ENCODE measurements at places on chromosomes 6 and 20.
A peak's percentile ranks its signal among the peaks of the same experiment; 100 is the strongest.

GRCh38 chr6:63644668-63645326 lies 9.2 kb downstream of the PHF3 start:
- DNase-seq: no peak

GRCh38 chr6:35146453-35146852 lies 5.3 kb upstream of the TCP11 start:
- DNase-seq: peak; percentile 54

DNA sequence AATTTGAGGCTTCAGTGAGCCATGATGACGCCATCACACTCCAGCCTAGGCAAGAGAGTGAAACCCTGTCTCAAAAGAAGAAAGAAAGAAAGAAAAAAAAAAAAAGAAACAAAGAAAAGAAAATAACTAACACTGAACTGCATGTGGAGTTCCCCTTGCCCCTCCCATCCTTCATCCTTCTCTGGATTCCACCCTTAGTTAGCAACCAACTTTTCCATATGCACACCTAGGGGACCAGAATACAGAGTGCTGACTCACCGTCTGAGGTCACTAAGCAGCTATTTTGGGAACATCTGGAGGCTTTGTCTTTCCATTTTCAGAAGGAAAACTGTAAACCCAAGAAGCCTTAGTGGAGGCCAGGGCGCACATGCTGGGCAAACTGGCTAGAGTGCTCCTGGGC lies 257.4 kb downstream of the MAFB start:
- no peak for DNase-seq

- no peak for DNase-seq
Observed at GRCh38 chr20:63531686-63532448, 5.3 kb downstream of the PTK6 start.

DNA sequence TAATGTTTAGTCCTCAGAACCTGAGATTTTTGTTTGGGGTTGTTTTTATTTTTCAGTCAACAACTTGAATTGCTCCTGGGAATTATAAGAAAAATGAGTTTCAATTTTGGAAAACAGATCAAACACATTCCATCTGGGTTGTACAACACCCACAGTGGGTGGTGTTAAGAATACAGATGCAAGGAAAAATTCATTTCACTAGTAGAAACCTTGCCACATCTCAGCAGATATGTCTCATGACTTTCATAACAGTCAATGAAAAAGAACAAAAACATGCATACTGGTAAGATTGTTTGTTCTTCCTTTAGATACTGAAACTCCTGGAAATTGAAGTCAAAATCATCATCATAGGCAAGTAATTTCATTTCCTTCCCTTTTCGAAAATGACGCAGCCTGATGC lies 78.9 kb downstream of the MOXD1 start:
- no peak for DNase-seq

DNA sequence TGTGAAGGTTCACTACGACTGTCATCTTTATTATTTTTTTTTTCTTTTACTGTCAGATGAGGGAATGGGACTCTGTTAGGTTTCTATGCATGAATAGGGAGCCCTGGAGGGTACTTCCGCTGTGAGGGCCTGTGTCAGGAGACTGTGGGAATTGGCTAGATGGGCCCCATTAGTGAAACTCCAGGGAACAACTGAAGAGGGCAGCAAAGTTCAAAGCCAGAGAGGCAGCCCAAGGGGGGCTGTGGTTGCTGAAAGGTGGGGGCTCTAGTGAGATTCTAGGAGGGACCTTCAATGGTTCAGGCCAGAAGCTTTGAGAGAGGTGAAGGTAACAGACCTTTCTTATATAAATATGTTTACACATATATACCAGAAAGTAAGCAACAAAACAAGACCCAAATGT lies 13.2 kb upstream of the EPB41L1 start:
- no peak for DNase-seq

GRCh38 chr20:5535125-5535756 lies 215.0 kb upstream of the SHLD1 start:
- no peak for DNase-seq

- DNase-seq: no peak
Observed at GRCh38 chr20:57502336-57502700, 22.6 kb downstream of the CTCFL start.

DNA sequence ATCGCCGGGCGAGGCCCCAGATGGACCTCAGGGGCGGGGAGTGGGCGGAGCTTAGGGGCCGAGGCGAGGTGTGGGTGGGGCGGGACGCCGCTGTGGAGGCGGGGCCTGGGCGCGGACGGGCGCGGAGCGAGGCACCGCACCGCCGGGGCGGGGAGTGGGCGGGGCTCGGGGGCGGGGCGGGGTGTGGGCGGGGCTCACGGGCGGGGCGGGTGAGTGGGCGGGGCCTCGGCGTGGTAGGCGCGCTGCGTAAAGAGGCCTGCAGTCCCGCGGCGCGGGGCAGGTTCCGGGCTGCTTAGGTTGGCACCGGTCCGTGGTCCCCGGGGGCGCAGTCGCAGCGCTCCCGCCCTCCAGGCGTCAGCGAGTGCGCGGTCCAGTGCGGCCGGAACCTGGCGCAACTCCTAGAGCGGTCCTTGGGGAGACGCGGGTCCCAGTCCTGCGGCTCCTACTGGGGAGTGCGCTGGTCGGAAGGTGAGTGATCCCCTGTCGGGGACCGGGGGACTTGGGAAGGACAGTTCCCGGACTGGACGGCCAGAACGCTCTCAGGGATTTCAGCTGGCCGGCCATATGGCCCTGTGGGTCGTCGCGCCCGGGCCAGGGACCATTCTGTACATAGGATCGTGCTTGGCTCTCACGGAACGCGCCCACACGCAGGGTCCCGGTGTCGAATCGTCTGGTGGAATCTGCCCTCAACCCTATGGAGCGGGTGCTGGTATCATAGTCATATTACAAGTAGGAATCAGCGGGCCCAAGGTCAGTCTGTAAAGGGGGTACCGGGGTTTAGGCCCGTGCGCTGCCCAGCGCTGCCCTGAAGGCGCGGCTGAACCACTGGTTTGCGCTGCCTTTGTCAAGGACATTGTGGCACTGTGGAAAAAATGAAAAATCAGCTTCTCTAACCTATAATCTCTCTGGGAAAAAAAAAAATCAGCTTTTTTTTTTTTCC lies at the start of gene NQO2:
Gene NQO2, plus strand, starts transcription at position 277 of the 940 bp plus-strand sequence. CDS start 6,659 bp downstream, outside the sequence.
- DNase-seq: peak; percentile 99

DNA sequence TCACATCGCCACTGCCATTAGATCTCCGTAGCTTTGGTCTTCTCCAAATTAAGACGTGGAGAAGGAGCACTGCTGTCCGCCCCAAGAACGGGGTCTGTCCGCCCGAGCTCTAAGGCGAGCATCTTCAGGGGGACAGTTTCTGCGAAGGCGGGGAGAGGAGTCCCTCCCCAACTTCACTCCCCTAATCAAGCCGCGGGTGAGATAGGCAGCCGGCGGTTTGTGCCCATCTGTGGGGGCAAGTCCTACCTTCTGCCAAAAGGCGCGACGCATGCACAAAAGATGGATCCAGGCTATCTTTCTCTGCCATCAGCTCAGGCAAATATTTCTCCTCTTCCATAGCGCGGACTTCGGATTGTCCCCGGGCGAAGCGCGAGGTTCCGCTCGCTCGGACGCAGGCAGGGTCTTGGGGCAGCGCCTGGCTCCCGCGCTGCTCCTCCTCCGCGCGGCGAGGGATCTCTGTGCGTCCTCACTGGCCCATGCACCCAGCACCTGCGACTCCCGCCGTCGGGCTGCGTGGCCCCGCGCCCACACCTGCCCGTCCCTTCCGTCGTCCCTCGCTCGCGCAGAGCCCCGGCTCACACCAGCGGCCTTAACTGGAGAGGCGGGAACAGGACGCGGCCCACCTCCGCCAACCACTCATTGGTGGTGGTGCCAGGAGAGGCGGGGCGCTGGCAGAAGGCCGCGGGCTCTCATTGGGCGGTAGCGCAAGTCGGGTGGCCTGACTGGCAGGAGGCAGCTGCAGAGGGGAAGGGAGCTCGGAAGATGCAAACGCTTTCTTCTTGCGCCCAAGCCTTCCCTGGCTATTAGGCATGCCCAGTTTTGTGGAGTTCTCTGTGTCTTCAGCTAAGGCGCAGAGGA lies at the start of gene KHDRBS2:
Gene KHDRBS2, minus strand, starts transcription at position 614 of the 858 bp plus-strand sequence.
- peak; percentile 7 for DNase-seq

DNA sequence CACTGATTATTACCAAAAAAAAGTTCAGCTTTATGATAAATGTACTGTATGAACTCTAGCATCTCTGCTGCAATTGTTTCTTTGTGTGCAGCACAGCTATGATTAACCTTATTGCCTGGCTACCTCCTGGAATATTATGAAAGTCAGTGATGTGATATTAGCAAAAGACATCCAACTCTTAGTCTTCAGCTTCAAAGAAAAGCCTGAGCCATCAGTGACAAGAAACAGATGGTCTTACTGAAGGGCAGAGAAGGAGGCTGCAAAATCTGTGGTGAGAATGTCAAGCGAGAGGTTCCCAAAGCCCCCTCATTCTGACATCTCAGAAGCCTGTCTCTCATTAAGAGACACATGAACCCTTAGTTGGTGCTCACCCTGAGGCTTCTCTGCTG lies 89.4 kb upstream of the TNFAIP3 start:
- no peak for DNase-seq

DNA sequence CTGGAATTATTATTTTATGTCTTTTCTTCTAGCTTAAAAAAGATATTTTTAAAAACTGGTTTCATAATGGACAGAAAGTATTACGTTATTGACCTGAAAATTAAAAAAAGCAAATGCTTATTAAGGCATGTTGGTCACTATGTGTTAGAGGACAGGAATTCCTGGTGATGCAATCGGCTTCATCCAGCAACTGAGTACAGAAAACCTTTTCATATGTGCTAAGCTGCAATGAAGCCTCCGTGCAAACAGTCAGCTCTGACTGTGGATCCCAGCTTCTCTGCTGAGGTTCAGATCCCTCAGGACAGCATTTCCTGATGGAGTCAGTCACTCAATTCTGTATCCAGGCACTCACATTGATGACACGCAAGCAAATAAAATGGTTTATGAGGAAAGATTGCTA lies 22.7 kb upstream of the BMP2 start:
- peak; percentile 21 for DNase-seq

GRCh38 chr6:98254624-98255023 lies 579.8 kb upstream of the POU3F2 start:
- DNase-seq: no peak

- DNase-seq: peak; percentile 60
Observed at GRCh38 chr20:15220009-15220656, 882.7 kb upstream of the FLRT3 start.

GRCh38 chr6:42195415-42195814 lies 659 bp upstream of the GUCA1B start:
- no peak for DNase-seq

- DNase-seq: peak; percentile 89
Observed at GRCh38 chr20:2946988-2947961, 74.0 kb downstream of the PTPRA start.

DNA sequence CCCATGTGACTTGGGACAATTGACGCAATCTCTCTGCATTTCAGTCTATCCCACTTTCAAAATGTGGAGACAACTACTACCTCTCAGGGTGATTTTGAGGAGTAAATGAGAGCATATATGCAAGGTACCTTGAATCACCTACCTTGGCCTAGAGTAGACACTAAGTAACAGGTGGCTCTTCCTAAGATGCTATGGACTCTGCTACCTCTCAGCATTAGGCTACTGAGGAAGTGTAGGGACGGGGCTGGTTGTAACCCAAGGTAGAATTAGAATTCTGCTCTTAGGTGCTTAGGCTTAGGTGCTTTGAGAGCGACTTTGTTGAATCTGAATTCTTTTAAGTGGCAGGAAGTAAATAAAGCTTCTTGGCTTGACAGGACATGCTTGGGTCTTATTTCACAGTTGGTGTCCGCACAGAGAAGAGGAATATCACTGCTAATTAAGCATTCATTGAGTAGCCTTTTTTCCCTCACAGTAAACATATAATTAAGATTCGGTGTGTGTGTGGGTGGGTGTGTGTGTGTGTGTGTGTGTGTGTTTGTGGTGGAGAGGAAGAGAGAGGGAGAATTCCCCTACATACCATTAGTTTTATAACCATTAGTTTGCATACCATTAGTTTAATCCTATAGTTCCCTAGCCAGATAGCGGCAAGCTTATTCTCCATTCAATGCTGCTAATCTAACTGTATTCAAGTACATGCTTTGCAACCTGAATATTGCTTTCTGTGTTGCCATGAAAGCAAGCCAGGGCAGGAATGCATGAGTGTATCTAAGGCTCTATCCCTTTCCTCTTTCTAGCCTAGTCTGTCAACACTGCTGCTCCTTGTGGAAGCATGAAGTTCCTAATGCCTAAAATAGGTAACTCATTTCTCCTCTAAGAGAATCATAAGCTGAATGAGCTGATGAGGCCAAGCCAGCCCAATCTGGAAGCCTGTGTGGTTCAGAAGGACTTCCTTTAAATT lies 112.5 kb downstream of the IPCEF1 start:
- no peak for DNase-seq

DNA sequence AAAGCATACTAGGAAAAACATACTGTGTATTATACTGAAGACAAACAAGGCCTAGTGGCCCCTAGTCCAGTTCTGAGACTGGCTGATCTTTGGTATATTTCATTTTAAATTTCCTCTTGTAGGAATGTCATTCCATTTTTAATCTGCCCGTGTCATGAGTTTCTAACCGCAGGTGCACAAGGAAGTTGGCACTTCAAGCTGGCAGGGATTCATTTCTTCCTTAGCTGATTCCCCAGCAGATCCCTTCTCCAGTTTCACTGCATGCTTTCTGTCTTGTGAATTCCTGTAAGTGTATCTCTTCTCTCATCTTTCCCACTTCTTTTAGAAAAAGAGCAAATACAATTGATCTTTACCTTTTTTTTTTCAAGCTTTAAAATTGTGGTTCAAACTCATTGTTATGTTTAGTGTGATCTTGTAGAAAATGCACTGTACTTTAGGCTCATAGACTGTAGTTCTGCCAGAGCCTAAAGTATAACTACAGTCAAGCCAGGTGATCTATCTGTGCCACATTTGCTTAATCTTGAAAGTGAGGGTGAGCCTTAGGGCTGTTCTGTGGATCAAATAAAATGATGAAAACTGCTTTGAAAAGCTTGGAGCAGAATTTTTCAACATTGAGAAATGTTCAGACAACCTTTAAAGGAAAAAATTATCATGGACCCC lies 37.0 kb downstream of the RNF217 start:
- no peak for DNase-seq

DNA sequence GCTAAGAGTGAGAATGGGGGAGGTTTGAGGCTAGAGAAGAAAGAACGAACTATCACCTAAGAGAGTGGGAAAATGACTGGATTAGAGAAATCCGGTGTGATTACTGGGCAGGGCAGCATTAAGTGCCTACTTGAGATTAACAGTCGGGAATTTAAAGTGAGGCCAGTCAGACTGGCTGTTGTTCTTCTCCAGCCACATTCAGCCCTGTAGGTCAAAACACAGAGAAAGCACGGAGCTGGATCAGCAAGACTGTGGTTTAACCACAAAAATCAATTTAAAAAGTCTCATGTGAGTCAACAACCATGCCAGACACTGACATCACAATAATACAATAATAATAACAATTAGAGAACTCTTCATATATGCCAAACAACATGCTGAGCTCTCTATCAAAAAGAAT lies 301.9 kb upstream of the SGK1 start:
- DNase-seq: no peak
